CD4-positive, alpha-beta memory T cell (primary cell): ENCODE measurements at places on chromosomes 5 and 9.

DNA sequence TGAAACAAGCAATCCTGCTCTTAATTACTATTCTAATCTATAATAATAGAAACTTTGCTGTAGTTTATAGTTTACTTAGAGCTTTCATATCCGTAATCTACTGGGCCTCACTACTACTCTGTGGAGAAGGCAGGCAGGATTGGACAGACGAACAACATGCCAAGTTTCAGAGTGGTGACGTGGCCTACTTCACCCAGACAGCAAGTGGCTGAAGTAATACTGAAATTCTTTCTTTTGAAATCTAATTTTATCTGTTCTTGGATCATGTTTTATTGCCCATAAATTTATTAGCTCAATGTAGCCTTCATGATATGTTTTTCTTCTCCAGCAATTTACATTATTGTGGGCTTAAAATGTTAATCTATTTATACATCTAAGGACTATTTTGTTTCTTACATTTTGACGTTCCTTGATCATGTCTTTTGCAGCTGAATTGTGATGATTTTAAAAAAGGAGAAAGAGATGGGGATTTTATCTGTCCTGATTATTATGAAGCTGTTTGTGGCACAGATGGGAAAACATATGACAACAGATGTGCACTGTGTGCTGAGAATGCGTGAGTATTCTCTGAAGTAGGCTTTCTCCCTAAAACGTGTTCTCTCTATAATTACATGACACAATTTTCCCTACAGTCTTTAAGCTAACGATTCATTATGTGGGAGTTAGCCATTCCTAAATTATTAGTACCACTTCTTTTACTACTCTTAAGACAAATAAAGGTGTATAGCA is 22.4 kb downstream of the SPINK5 start:
- H3K27ac ChIP-seq = no peak overlapping the region
- no peaks in the 10 kb centered on the region for H3K36me3 ChIP-seq
- no peaks in the 10 kb centered on the region for H3K4me1 ChIP-seq
- no peak for DNase-seq

DNA sequence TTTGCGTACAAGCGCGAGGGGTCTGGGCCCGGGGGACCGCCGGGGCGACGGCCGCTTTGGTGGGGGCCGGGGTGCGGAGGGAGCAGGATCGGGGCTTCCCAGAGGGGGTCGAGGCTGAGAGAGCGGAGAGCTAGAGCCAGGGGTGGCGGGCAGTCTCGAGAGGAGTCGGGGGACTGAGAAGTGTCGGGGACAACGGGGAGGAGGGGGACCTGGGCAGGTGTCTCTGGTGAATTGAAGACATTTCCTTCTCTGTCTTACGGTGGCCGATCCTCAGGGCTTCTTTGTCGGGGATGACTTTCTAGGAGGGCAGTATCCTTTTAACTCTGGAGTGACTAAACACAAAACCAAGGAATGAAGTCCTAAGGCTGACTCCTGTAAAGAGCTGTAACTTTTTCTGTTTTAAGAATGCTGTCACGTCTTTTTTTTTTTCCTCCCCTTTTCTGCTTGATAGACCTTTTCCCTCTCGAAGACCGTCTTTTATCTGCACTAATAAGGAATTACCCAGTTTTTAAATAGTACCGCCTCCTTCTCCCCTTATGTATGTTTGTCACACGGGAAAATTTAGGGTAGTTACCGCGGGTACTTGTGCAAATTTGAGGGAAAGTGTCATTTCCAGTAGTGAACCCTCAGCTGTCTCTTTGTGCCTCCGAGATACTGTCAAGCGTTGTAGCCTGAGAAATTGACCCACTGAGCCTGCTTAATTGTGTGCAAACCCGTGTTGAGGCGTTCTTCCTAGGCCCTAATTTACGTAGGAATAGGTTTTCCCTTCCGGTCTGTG is 822 bp downstream of the DENND4C start:
- peak overlapping the region; percentile 53 for H3K4me3 ChIP-seq
- no peaks in the 10 kb centered on the region for H3K27me3 ChIP-seq
- H3K4me1 ChIP-seq = peaks cover 28% of the 10 kb centered on the region
- H3K36me3 ChIP-seq = no peaks in the 10 kb centered on the region

DNA sequence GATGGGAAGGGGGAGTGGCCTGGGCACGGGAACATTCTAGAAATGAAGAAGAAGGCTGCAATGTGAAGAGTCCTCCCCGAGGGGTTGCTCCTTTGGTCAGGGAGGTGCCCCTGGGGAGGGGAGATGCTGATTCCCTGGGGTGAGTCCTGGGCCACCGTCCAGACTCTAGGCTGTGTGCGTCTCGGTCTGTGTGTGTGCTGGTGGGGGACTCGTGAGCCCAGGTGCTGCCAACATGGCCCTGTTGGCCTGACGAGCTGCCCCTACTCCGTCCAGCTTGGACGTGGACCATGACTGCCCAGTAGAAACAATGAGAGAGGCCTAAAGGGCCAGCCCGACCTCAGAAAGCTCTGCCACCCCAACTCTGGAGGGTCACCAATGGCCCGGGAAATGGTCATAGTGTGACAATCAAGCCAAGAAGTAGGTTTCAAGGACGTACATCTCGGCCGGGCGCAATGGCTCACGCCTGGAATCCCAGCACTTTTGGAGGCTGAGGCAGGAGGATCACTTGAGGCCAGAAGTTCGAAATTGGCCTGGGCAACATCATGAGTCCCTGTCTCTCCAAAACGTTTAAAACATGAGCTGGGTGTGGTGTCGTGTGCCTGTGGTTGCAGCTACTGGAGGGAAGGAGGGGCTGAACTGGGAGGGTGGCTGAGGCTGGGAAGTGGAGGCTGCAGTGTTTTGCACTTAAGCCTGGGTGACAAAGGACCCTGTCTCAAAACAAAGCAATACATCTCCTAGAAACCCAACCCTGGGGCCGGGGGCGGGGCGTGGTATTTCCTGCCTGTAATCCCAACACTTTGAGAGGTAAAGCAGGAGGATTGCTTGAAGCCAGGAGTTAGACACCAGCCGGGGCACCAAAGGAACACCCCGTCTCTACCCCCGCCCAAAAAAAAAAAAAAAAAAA is 17.0 kb downstream of the LHX3 start:
- DNase-seq = no peak
- no peak overlapping the region for H3K4me3 ChIP-seq
- H3K27me3 ChIP-seq = peaks cover 14% of the 10 kb centered on the region
- no peaks in the 10 kb centered on the region for H3K4me1 ChIP-seq

- H3K27me3 ChIP-seq = no peaks in the 10 kb centered on the region
- no peaks in the 10 kb centered on the region for H3K36me3 ChIP-seq
- no peak for DNase-seq
- no peak overlapping the region for H3K27ac ChIP-seq
Measured at GRCh38 chr9:72557549-72557948, 36.1 kb downstream of the TMC1 start.

DNA sequence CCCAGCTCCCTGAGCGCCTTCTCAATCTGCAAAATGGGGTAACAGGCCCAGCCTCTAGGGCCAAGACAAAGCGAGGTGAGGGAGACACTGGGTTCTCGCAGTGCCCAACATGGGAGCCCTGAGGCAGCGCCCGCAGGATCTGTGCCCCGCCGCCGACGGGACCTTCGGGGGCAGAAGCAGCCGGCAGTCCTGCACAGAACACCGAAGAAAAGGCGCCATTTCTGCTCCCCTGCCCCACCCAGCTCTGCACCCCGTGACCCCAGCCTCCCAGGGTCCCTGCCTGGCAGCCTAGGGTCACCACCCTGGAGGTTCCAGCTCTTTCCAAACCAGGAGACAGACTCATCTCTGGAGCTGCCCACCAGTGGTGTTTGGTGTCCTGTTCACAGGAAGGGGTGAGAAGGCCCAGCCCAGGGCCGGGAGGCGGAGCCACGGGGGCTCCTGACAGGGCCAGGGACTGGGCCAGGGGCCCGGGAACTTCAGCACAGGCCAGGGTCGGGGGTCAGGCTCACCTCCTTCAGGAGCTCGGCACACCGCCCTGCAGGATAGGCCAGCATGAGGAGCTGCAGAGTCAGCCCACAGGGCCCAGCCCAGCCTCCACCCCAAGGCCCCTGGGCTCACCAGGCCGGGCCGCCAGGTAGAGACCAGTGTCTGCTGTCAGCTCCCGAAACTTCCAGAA is 3.3 kb downstream of the LCN8 start:
- DNase-seq = no peak
- H3K36me3 ChIP-seq = no peaks in the 10 kb centered on the region
- no peaks in the 10 kb centered on the region for H3K27me3 ChIP-seq
- no peaks in the 10 kb centered on the region for H3K4me1 ChIP-seq

- H3K27me3 ChIP-seq = no peaks in the 10 kb centered on the region
- no peaks in the 10 kb centered on the region for H3K4me1 ChIP-seq
- H3K4me3 ChIP-seq = no peak overlapping the region
- H3K36me3 ChIP-seq = no peaks in the 10 kb centered on the region
- H3K27ac ChIP-seq = no peak overlapping the region
Measured at GRCh38 chr5:116521173-116521872, 53.3 kb downstream of the SEMA6A start.

GRCh38 chr5:34007201-34007620 is 639 bp downstream of the AMACR start:
- H3K36me3 ChIP-seq = no peaks in the 10 kb centered on the region
- H3K27me3 ChIP-seq = no peaks in the 10 kb centered on the region
- peak overlapping the region; percentile 76 for H3K27ac ChIP-seq
- DNase-seq = peak; percentile 1

DNA sequence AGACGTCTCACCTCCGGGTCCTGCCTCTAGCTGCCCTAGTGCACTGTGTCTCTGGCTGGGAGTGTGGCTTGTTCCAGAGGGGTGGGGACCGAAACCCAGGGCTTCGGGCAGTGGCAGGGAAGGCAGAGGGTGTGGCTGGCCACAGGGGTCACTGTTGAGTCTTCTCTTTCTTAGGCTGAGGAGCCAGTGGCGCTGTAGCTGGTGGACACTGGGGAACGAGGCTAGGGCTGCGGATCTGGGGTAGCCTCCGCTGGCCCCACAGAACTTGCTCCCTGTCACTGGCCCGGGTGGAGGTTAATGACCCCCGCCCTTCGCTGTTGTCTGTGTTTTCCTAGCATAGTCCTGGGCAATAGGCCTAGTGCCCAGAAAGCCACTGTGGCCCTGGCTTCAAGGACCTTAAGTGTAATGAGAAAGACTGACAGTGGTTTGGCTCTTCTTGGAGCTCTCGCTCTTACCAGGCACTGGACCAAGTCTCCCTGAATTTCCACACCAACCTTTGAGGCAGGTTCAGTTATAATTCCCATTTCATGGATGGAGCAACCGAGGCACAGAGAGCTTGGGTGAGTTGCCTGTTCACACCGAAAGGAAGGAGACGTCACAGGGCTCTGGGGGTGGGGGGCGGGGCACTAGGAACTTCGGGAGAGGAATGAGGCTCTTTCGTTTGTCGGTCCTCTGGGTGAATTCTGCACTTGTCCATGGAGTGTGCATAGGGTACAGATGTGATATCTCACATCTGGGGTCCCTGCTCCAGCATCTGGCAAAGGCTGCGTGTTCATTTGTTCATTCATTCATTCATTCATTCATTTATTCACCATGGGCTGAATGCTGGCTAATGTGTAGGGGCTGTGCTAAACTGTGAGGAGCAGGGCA is 4.8 kb upstream of the IER5L start:
- no peaks in the 10 kb centered on the region for H3K27me3 ChIP-seq

DNA sequence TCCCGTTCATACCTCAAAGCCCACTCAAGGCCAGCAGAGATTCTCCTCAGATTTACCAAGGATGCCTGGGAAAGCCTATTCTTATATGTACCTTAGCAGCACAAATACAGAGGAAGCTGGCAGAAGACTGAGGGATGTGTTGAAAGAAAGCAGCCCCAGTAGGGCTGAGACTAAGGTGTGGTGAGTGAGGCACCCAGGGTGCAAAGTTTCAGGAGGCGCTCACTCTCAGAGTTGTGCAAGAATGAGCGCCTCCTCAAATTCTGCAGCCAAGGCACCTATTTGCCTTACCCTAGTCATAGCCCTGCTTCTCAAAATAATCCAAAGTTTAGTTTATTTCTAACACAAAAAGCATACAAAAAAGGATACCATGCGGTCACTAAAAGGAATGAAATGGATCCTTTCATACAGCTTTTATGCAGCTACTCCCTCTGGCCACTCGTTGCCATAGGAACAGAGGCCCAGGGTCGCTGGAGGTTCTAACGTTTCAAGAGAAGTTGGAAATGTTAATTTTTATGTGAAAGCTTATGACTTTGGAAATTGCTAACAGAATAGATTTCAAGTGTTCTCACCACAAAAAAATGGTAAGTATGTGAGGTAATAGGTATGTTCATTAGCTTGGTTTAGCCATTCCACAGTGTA is 79.7 kb upstream of the SMIM23 start:
- no peaks in the 10 kb centered on the region for H3K4me1 ChIP-seq
- no peaks in the 10 kb centered on the region for H3K27me3 ChIP-seq
- H3K27ac ChIP-seq = no peak overlapping the region
- no peak for DNase-seq
- H3K4me3 ChIP-seq = no peak overlapping the region

DNA sequence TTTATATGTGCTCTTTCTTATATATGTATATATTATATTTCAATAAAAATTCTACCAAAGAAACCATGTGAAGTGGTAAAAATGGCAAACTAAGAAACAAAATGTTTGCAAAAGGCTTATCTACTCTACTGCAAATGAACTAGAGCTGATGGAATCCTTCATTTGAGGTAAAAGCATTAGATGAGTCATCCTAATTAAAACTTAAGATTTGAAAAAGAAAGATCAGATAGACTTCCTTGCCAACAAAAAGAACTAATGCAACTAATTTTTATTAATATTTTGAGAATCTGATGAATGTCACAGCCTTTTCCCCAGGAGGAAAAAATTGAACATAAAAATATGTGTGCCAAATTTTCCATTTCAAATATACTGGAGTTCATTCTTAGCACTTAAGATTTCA is 84.1 kb upstream of the SLCO4C1 start:
- no peak overlapping the region for H3K27ac ChIP-seq
- H3K27me3 ChIP-seq = no peaks in the 10 kb centered on the region
- no peak for DNase-seq
- H3K4me3 ChIP-seq = no peak overlapping the region
- H3K4me1 ChIP-seq = no peaks in the 10 kb centered on the region
- no peaks in the 10 kb centered on the region for H3K36me3 ChIP-seq

GRCh38 chr9:89879276-89879675 is 274.5 kb downstream of the GADD45G start:
- no peak for DNase-seq
- H3K4me1 ChIP-seq = no peaks in the 10 kb centered on the region
- no peaks in the 10 kb centered on the region for H3K36me3 ChIP-seq

DNA sequence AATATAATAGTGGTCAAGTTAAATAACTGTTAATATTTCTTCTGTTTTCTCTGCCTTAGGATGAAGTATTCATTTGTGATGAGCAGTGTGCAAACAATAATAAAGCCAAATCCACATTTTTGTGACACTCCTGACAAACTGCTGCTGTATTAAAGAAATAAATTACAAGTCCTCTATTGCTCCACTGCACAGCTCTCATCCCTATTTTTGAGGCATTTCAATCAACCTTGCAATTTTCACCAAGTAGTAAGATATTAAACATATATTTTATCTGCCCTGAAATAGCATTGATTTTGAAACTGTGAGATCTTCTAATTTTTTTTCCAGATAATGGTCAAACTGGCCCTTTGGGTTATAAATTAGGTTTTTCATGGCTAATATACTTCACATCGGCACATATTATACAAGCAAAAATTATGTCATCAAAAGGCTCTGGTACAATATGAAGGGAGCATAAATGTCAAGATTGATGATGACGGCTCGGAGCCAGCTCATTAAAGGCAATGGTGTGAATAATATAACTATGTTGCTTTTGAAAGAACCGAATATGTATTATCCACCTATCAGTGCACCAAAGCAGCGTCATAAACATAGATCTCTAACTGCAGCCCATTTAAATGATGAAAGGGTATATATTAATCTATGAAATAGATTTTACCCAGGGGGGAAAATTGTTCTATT is 764.9 kb downstream of the DNAH5 start:
- no peak for DNase-seq
- H3K27me3 ChIP-seq = no peaks in the 10 kb centered on the region
- H3K27ac ChIP-seq = no peak overlapping the region
- H3K36me3 ChIP-seq = no peaks in the 10 kb centered on the region
